GM12891 (cell line): ENCODE measurements at places on chromosomes 5 and 9.

- no peak for DNase-seq
Observed at GRCh38 chr9:99491408-99492158, 269.5 kb downstream of the SEC61B start.

DNA sequence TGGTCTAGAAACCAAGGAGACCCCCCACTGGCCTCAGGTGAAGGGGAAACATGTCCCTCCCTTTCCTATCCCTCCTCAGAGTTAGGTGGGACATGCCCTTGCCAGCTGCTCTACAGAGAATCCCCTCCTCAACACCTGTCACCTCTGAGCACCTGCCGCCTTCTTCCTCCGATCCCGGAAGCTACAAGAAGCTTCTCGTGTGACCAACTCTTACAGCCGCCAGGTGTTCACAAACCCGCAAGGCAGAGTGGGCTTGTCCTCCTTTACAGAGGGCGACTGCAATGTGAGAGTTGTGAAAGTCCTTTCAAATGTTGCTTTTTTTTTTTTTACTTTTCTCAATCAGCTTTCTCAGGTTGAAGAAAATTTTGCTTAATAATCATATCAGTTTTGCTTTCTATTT, 3.7 kb upstream of the ICE1 start:
- no peak for DNase-seq

DNA sequence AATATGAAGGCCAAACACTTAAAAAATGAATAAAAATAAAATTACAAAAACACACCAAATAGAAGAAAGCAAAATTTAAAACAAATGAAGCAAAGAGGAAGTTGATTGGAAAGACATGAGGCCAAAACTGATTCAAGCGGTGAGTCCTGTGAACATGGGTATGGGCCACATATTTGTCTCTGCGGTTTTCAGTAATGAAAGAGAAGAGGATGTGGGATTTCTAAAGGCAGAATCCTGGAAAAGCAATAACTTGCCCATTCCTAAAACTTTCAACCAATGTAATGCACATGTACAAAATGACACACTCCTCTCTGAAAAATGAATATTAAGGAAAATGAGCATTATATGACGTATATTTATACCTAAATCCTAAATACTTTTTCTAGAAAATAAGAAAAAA, 263.7 kb downstream of the SEMA5A start:
- no peak for DNase-seq

DNA sequence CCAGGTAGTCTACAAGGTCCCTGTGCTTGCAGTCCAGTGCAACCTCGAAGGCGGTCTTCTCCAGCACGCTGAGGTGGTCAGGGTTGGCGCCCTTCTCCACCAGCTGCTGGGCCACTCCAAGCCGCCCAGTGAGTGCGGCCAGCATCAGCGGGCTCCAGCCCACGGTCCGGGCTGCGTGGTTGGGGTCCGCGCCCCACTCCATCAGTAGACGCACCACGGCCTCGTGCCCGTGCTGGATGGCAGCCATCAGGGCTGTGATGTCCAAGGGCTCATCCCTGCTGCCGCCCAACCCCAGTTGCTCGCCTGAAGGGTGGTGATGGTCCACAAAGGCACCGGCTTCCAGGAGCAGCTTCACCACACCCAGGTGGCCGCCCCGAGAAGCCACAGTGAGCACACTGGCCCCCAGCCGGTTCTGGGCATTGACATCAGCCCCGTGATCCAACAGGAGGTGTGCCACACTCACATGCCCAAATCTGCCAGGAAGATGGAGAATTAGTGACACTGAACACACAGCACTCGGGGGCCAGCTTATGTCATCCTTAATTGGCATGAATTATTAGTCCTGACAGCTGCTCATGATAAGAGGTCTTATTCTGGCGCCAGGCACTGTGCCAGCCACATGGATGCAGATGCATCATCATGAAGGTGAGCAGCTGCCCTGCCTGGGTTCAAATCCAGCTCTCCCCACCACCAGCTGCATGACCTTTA, 6.1 kb downstream of the ANKS6 start:
- DNase-seq, result no peak

DNA sequence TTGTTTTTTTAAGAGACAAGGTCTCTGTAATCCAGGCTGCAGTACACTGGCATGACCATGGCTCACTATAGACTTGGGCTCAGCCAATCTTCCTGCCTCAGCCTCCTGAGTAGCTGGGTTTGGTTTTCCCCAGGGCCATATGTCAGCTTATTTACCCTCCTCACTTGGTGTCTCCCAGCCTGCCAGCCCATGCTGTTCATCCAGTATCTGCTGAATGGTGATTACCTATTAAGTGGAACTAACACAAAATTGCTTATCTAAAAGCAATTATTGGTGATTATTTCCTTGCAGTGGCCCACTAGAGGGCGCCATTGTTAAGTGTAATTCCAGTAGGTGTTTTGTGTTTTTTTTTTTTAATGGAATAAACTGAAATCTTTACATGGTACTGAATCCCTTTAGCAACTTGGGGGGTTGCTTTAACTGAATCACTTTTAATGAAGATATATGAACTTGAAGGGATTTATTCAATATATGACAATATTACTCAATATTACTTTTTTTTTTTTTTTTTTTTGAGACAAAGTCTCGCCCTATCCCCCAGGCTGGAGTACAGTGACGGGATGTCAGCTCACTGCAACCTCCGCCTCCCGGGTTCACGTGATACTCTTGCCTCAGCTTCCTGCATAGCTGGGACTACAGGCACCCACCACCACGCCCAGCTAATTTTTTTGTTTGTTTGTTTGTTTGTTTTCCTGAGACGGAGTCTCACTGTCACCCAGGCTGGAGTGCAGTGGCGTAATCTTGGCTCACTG, 13.8 kb downstream of the EXOSC2 start:
- DNase-seq, result no peak

DNA sequence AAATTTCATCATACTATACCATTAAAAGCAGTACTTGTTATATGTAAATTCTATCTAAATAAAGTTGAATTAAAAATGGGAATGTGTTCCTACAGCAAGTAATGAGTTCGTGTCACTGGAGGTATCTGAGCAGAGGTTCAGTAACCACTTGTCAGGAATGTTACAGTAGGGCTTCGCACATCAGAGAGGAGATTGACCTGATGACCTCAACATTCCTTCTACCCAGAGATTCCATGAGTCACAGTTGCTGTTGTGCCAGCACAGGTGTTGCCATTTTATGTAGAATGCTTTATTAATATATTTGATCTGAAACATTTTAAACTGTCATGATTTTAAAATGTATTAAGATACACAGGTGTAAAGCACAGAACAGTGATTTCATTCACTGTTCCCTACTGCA, 60.3 kb downstream of the STX17 start:
- no peak for DNase-seq

- DNase-seq, result no peak
Observed at GRCh38 chr5:10525124-10525495, 38.8 kb upstream of the ANKRD33B start.

DNA sequence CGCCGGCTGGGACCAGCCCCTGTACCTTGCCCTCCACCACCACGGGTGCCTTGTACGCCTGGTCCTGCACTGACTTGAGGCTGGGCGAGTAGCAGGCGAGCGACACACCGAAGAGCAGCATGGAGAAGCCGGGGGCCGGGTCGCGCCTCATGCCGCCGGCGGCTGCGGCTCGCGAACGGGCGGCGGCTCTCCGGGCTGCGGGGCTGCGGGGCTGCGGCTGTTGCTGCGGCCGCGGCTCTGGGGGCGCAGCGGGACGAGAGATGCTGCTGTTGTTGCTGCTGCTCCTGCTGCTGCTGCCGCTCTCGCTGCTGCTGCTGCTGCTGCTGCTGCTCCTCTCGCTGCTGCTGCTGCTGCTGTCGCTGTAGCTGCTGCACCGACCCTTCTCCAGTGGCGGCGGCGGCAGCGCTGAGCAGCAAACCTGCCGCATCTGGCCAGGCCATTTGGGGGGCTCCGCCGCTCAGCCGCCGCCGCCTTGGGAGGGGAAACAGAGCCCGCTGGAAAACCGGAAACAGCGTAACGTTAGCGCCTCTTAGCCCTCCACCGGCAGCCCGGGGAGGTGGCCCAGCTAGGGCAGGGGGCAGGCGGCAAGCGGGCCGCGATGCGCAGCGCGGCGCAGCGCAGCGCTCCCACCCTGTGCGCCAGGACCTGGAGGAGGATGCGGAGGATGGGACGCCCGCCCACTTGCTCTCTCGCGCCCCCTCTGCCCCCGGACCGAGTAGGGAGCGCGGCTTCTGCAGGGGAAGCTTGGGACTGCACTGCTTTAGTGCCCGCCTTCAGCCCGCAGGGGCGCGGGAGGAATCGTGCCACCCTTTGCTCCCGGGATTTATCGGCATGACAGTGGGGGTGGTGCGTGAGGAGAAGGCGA, at the start of gene NRG2:
Gene NRG2 (minus strand): TSS at position 657 of the 865 bp plus-strand sequence.
- DNase-seq, result peak; percentile 65

GRCh38 chr9:114478871-114479270, 26.4 kb downstream of the WHRN start:
- no peak for DNase-seq

DNA sequence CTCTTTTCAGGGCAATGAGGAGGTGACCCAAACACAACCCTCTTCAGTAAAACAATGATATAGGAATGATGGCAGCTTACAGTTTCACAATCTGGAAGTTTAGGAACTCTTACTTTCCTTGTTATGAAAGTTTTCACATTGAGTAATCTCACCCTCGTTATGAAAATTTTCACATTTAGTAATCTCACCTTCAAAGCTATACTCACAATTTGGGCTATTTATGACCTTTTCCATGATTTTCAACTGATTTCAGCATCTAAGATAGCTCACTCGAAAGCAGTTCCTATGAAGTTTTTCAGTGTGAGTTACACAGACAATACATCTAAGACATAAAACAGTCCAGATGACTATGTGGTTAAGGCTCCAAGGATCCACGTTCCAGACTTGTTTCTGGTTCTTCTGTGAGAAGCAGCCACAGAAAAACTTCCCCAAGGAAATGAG, 57.1 kb downstream of the FOXD1 start:
- no peak for DNase-seq

- DNase-seq, result no peak
Observed at GRCh38 chr9:78026416-78026815, 5.2 kb downstream of the GNAQ start.

DNA sequence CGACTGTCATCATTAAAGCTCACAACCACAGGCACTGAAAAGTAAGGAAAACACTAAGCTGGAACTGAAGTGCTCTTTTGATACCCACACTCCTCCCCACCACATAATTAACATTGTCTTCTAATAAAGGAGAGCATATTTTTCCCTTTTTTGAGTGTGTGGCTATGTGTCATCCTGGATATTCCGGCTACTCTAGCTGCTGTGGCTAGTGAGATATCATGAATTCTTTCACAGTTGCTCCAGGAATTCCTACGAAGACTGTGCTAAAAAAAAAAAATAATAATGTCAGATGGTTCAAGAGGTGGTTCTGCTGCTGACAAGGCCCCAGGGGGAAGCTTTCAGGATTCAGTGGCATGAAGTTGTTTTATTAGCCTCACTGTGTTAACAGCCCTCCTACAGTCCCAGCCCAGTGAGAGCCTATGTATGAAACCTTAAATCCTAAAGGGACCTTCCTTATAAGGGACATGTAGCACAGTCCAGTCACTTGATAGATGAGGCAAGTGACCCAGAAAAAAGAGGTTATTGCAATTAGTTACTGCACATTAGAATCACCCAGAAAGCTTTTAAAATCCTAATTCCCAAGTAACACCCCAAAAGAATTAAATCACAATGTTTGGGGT, 46.6 kb downstream of the TMEM252 start:
- no peak for DNase-seq

DNA sequence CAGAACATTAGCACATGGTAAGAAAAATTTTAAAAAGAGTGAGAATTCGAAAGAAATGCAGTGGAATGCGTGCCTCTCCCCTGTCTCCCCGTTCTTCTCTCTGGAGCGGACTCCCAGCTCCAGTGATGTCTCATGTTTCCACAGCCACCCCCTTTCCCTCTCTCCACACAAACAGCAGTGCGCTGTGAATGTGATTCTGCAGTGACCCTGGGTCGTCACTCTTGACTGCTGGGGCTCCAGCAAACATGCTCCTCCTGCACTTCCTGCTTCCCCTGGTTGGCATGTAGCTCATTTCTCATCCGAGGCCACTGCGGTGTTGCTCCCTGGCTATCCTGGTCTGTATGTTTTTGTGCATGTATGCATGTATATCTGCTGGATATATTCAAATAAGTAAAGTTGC, 13.3 kb downstream of the PHF2 start:
- DNase-seq, result no peak

DNA sequence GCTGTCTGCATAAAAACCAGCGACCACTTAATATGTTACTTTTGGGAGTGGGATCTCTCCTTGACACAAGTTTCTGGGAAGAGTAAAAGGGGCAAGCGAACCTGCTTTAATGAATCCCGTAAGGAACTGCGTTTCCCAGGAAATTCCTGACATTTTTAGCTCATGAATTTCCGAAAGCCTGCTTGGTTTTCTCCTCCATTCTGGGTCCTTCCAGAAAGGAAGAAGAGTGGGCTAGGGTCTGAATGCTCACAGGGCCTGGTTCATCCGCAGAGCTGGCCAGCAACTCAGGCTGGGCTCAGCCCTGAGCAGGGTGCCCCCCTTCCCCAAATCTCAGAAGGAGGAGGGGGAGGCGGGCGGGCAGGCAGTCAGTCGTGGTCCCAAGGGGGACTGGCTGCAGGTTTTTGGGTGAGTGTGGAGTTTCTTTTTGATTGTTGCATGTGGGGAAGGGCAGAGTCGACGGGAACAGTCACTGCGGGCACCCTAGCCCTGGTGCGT, 1.2 kb upstream of the PURA start:
- DNase-seq, result no peak

GRCh38 chr9:34634551-34635248, 2.9 kb downstream of the SIGMAR1 start:
- DNase-seq, result no peak

DNA sequence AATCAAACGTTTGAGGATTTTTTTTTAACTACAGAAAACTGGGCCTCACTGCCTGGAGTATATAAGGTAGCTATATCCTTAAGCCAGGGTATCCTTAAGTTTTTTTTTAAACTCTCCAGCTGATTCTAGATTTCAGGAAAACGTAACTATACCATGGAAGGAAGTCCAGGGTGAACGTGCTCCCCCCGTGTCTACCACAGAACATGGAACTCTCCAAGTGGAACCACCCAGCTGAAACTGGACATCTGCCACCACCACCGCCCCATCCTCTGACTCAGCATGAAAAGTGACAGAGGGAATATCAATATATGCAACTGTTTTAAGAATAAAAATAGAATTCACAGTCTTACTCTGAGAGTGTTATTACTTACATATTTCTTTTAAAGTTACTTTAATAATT, 61.3 kb downstream of the DROSHA start:
- DNase-seq, result no peak

DNA sequence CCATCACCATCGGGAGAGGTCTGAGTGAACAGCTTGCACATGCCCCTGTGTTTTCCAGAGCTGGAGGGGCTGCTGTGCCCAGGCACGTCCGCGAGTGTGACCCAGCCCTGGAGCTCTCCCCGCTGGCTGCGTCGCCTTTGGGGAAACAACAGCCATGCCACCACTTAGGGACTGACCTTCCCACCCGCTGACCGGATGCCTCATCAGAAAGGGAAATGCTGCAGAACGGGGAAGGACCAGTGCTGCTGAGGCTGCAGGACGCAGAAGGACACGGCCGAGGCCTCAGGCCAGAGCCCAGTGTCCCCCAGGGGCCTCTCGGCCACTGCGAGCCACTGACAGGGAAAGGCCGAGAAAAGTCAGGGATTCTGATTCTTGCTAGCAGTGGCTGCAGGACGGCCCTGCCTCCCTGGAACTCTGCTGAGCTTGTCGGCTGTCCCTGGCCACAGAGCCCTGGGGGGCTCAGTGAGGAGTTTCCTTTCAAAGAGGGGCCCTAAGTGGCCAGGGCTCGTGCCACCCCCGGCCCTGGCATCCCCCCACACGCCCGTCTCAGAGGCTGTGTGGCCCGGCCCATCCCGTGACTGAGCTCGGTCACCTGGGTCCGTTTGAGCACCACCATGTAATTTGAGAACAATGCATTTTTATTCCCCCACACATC, 130.8 kb downstream of the ZNF354C start:
- DNase-seq, result no peak
